Skeletal muscle tissue (tissue), 5 donors: ENCODE measurements at places on chromosomes 3 and 15. TPM values are rescaled to one million over a fixed set of nuclear protein-coding genes. Genes with fewer than 3 reads are reported as not detected.

Gene GLDN
- 3.7 TPM for total RNA-seq

Gene IMPG2
- 2.6 TPM for total RNA-seq

Gene A4GNT
- not detected for total RNA-seq

Gene NR2E3
- 1.0 TPM for total RNA-seq

Gene BTBD1
- total RNA-seq: 99.7 TPM

Gene CPN2
- total RNA-seq: not detected

Gene OIP5
- 3.7 TPM for total RNA-seq

Gene GRK7
- not detected for total RNA-seq
